ENCODE measurements at places on chromosomes 2 and 18. TPM values are rescaled to one million over a fixed set of nuclear protein-coding genes. Genes with fewer than 3 reads are reported as not detected.

Gene GPR55
- total RNA-seq = not detected

Gene GCG
- total RNA-seq = not detected

Gene NAT8
- not detected for total RNA-seq

Gene SETBP1
- 42.0 TPM for total RNA-seq

Gene TRABD2A
- 2.5 TPM for total RNA-seq

Gene HRH4
- 0.23 TPM for total RNA-seq

Gene TUBA3E
- total RNA-seq = not detected

Gene SCN7A
- total RNA-seq = 19.6 TPM

Gene C18orf54
- total RNA-seq = 9.2 TPM

Gene ASB18
- total RNA-seq = 1.6 TPM

Gene NHEJ1
- total RNA-seq = 10.1 TPM

Gene DYNAP
- not detected for total RNA-seq

Gene CAPN14
- total RNA-seq = 0.69 TPM

Gene SLC9A4
- 0.69 TPM for total RNA-seq

Gene PCARE
- total RNA-seq = 0.23 TPM

Gene GALNT14
- total RNA-seq = 20.5 TPM

Gene C1GALT1C1L
- total RNA-seq = 0.92 TPM

Gene ZNF521
- 67.1 TPM for total RNA-seq

Gene TMSB10
- total RNA-seq = 3,724 TPM

Gene STARD6
- total RNA-seq = not detected

Gene RPE
- total RNA-seq = 66.7 TPM

Gene ARHGEF4
- total RNA-seq = 68.5 TPM

Gene PLEKHM3
- total RNA-seq = 42.9 TPM

Gene LIPG
- total RNA-seq = 6.9 TPM

Gene CFAP65
- total RNA-seq = 2.3 TPM

Gene CHST9
- 7.2 TPM for total RNA-seq

Gene OSR1
- total RNA-seq = 2.5 TPM

Gene CNOT9
- total RNA-seq = 39.4 TPM

Gene LYG2
- total RNA-seq = not detected

Gene SCN2A
- 252 TPM for total RNA-seq

Measured in diencephalon (tissue), 1 donor.